Kidney (tissue), 22 donors: ENCODE measurements at places on chromosomes 1 and 21.

DNA sequence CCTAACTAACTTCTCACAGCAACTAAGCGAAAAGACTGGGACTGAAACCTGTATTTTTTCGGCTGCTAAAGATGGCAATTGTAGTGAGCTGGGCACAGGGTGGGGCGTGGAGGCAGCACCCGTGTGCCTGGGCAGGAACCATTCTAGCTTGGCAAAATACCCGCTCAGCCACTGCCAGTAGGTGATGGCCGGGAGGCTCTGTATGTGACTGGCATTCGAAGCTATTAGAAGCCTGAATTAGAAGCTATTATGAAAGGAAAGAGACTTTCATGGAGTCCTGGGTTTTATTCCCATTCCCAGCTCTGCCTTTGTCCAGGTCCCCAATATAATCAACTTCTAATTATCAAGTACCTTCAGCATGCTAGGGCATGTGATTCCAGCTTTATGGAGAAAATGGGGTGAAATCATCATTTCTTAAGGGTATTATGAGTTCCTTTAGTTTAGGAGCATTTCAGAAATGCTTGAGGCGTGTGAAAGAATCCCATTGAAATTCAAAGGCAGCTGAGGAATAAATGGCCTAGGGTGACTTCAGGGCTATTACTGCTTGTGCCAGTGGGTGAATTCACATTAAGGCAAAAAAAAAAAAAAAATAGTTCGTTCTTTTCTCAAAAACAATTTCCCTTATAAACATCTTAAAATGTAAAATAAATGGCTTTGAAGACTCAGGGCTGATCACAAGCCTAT, 125.6 kb downstream of the KCNN3 start:
- DNase-seq, result no peak

DNA sequence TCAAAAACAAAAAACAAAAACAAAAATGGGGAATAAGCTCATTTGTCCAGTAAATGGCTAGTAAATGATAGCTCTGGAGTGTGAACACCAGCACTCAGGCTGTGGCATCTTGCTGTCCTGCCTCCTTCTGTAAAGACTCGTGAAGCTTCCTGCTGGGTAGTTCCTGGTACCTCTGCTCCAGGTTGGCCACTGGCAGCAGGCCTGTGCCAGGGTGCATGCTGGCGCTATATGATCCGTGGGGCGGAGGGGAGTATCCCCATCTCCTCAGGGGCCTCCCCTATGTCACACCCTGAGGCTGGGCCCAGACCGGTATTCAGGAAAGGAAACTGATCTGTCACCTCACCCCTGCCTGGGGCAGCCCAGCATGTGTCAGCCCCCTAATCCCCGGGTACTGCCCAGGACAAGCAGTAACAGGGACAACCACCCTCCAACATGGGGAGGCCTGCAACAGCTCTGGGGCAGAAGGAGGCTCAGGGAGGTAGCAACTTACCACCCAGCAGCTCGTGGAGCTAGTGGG, 14.1 kb downstream of the ALPL start:
- DNase-seq, result no peak

DNA sequence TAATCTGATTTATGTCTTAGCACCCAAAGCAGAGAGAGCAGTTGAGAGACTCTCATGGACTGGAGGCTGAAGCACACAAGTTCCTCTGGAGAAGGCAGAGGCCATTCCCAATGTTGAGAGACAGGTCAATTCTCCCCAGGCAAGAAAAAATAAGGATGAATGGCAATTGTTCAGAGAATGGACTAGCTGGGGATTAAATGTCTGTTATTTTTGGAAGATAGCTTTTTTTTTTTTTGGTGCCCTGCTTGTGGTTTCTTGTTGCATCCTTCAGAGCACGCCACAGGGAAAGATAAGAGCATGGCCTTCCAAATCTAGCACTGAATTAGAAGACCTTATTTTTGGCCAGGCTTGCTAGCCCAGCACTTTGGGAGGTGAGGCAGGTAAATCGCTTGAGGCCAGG, 65.6 kb upstream of the ERRFI1 start:
- no peak for DNase-seq

DNA sequence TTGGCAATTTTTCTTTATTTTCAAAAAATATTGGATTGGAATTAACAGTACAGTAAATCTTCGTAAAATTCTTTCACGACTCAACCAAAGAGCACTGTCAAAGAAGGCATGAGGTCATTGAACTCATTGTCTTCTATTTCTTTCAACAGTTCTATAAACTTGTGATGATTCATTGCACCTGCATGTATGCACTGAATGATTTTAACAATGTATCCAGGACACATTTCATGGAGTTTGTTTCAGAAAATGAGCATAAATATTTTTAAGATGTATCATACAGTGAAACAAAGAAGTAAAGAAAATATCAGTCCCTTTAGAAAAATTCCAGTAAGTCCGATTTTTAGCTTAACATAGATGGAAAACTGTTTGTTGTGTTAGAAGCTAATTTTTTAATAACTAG, 33.6 kb upstream of the CD34 start:
- DNase-seq, result no peak

GRCh38 chr21:39972976-39973770, 105.9 kb downstream of the PCP4 start:
- DNase-seq, result no peak
